ENCODE measurements at places on chromosomes 4 and X.

- no peak for DNase-seq
Measured at GRCh38 chr4:188396037-188396436, 256.8 kb downstream of the TRIML1 start.

GRCh38 chr4:113181289-113182007 lies 132.0 kb downstream of the ANK2 start:
- DNase-seq, result no peak

DNA sequence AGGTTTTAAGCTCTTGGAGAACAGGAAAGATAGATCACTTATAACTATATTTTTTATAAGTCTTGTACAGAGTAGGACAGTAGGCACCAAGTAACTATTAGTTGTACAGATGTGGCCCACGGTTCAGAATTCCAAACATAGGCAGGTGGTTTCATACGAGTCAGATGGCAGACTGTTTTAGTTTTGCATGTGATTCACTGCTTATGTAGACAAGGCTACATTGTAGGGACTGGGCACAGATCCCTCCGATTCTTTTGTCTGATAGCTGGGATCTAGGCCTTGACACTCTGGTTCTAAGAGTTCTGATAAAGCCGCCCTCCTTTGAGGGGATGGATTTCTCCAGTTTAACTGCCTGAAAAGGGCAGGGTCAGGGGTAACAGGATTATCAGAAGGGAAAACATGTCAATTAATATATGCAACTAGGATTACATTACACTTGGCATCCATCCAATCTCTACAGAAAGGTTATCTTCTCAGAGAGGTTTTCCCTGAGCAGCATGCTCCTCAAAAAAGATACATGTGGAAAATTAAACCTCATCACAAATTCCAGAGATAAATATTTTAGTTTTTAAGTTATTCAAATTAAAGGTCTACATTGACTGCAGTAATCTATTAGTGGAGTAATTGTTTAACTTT lies 87.8 kb downstream of the SPRY1 start:
- DNase-seq, result peak; percentile 42

- DNase-seq, result no peak
Measured at GRCh38 chr4:123346951-123347350, 49.6 kb upstream of the SPRY1 start.

GRCh38 chr4:70704931-70705182 lies 16.5 kb downstream of the UTP3 start:
- no peak for DNase-seq

- no peak for DNase-seq
Measured at GRCh38 chr4:81505004-81505598, 33.4 kb upstream of the RASGEF1B start.

DNA sequence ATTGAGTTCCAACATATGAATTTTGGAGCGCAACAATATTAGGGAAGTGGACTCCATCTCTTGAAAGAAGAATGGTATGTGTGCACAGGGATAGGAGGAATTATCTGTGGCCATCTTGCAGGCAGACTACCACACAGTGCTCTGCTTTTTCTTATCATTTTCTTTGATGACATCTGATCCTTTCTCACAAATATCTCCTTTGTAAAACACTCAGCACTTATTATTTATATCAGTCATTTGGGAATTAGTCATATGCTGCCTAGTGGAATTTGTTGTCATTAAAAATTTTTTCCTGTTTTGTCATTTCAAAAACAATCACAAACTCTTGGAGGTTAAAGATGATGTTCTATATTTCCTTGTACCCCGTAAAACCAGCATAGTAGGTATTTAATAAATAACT lies 444.3 kb upstream of the ATOH1 start:
- DNase-seq, result no peak
